ENCODE measurements at places on chromosomes 7 and 10.

GRCh38 chr7:13880789-13881188, 108.7 kb downstream of the ETV1 start:
- H3K36me3 ChIP-seq, result no peaks in the 10 kb centered on the region
- H3K27ac ChIP-seq, result no peak overlapping the region
- no peak for DNase-seq
- no peak overlapping the region for H3K4me3 ChIP-seq
- no peaks in the 10 kb centered on the region for H3K27me3 ChIP-seq

GRCh38 chr10:49365675-49366415, 30.0 kb downstream of the DRGX start:
- H3K4me1 ChIP-seq, result peaks cover under 1% of the 10 kb centered on the region
- no peak overlapping the region for H3K4me3 ChIP-seq
- H3K27ac ChIP-seq, result no peak overlapping the region
- H3K36me3 ChIP-seq, result no peaks in the 10 kb centered on the region
- DNase-seq, result no peak

- DNase-seq, result no peak
- peaks cover 17% of the 10 kb centered on the region for H3K4me1 ChIP-seq
- H3K4me3 ChIP-seq, result no peak overlapping the region
- no peaks in the 10 kb centered on the region for H3K27me3 ChIP-seq
- H3K36me3 ChIP-seq, result no peaks in the 10 kb centered on the region
Observed at GRCh38 chr10:3889961-3890522, 105.0 kb upstream of the KLF6 start.

- peak; percentile 43 for DNase-seq
- H3K27me3 ChIP-seq, result no peaks in the 10 kb centered on the region
- peaks cover 23% of the 10 kb centered on the region for H3K4me1 ChIP-seq
- H3K4me3 ChIP-seq, result peak overlapping the region; percentile 71
Observed at GRCh38 chr7:128863433-128863989, 855 bp downstream of the ATP6V1F start.

DNA sequence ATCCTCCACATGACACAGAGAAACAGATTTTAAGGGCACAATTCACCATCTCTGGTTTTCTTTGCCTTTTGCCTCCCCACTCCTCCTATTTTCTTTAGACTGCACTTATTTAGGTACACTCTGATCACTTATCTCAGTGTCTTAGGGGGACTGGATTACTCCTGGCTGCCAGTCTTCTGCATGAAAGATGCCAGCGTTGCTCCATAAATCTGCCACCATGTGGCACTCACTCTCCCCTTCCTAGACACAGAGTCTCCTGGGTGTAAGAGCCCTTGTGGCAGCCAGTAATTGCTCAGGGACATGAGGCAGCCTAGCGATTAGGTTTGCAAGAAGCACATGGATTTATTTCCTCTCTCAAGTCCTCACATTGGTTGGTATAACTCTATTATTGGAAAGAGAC, 34.5 kb upstream of the RBM20 start:
- H3K4me3 ChIP-seq, result no peak overlapping the region
- no peaks in the 10 kb centered on the region for H3K4me1 ChIP-seq
- no peaks in the 10 kb centered on the region for H3K36me3 ChIP-seq
- DNase-seq, result no peak

GRCh38 chr7:103592844-103593243, 146.8 kb upstream of the SLC26A5 start:
- no peaks in the 10 kb centered on the region for H3K27me3 ChIP-seq
- H3K27ac ChIP-seq, result no peak overlapping the region
- DNase-seq, result no peak

- no peak overlapping the region for H3K27ac ChIP-seq
- H3K36me3 ChIP-seq, result no peaks in the 10 kb centered on the region
- no peak for DNase-seq
- no peak overlapping the region for H3K4me3 ChIP-seq
- no peaks in the 10 kb centered on the region for H3K4me1 ChIP-seq
Observed at GRCh38 chr10:28077889-28078288, 79.0 kb upstream of the ODAD2 start.

DNA sequence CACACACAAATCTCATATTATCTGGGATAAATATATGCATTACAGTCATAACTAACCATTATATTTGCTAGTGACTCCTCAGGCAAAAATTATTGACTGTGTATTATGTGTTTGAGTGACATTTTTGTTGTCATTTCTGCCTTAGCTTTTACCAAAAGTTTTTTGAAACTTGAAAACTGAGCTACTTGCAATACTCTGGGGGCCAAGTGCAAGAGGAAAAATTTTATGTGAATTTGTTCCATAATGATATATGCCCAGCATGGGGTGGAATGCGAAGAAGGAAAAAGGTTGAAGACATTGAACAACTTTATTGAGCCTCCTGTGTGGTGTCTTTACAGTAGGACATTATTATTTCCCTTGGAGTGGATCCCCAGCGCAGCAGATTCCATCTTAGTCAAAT, 176.8 kb upstream of the FERD3L start:
- H3K27ac ChIP-seq, result no peak overlapping the region
- no peak overlapping the region for H3K4me3 ChIP-seq
- no peak for DNase-seq
- no peaks in the 10 kb centered on the region for H3K36me3 ChIP-seq
- no peaks in the 10 kb centered on the region for H3K4me1 ChIP-seq

DNA sequence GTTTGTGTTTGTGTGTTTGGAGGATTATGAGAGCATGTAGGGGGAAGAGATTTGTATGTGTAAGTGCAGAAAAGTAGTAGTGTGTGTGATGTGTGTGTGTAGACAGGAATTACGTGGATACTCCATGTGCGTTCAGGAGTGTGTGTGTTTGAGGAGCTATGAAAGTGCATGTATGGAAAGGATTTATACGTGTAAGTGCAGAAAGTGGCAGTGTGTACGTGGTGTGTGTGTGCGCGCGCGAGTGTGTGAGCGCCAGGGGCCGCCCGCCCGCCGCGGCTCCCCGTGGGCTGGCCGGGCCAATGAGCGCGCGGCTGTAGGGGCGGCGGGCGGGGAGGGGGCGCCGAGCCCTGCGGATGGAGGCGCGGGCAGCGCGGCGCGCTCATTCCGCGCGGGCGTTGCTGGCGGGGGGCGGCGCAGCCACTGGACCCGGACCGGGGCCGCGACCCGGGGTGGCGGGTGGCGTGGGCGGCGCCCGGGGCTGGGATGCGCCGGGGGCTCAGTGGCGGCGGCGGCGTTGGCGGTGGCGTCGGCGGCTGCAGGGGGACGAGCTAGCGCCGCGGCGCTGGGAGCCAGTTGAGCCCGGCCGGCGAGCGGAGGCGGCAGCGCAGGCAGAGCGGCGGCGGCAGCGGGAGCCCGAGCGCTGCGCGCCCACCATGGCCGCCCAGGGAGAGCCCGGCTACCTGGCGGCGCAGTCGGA, at the start of gene BICC1:
Gene BICC1 (plus strand): TSS at position 382 of the 697 bp plus-strand sequence. CDS start 272 bp downstream, at position 654.
- H3K4me1 ChIP-seq, result peaks cover 6% of the 10 kb centered on the region
- peak; percentile 72 for DNase-seq
- no peaks in the 10 kb centered on the region for H3K36me3 ChIP-seq
- H3K27ac ChIP-seq, result peak within 1 kb of the TSS; percentile 75
- no peaks in the 10 kb centered on the region for H3K27me3 ChIP-seq

GRCh38 chr10:67477868-67478267, 218.1 kb downstream of the CTNNA3 start:
- H3K27ac ChIP-seq, result no peak overlapping the region
- no peak for DNase-seq
- no peak overlapping the region for H3K4me3 ChIP-seq
- H3K4me1 ChIP-seq, result no peaks in the 10 kb centered on the region
- no peaks in the 10 kb centered on the region for H3K27me3 ChIP-seq

DNA sequence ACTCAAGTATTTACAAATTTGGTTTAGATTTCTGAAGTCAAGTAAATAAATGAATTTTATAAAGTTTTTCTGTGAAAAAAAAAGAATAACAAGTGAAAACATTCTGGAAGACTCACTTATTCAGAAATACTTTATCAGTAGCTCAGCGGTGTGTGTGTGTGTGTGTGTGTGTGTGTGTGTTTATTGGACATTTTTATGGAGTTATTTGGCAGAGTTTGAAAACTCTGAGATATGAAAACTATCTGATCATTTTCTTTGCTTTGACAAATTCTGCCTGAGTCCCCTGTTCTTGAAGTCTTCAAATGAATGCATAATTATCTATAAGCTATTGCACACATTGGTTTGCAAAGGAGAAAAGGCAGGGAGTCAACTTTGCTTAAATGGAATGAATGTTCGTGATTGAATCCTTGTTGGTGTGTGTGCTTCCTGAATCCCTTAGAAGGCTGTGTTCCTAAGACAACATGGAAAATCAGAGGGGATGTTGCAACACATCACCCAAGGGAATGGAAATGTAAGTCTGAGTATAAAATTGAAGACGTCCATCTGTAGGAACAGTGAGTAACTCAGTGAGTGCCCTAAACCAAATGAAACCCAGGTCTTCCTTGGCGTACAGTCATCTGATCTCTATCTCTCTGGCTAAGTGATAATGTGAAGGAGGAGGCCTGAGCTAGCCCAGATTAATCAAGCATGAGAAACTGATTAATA, 160.9 kb downstream of the REEP3 start:
- no peak overlapping the region for H3K27ac ChIP-seq
- no peaks in the 10 kb centered on the region for H3K36me3 ChIP-seq
- no peaks in the 10 kb centered on the region for H3K27me3 ChIP-seq
- peaks cover 11% of the 10 kb centered on the region for H3K4me1 ChIP-seq
- DNase-seq, result peak; percentile 70
